ENCODE measurements at places on chromosomes 12 and 14.

DNA sequence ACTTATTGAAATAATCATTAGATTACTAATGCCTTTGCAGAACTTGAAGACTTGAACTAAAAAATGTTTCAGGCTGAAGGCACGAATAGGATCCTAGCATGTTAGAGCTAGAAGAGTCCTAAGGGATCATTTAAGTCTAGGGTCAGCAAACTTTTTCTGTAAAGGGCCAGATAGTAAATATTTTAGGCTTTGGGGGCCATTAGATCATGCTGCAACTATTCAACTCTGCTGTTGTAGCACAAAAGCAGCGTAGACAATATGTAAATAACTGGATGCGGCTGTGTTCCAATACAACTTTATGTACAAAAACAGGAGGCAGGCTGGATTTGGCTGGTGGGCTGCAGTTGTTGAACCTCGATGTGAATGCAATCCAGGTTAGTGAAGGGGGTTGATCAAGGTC lies 221.7 kb downstream of the ATP23 start:
- DNase-seq, result no peak

GRCh38 chr12:91622981-91623380 lies 440.4 kb upstream of the DCN start:
- no peak for DNase-seq

- peak; percentile 63 for DNase-seq
Observed at GRCh38 chr12:128170181-128170580, 96.8 kb upstream of the TMEM132C start.

DNA sequence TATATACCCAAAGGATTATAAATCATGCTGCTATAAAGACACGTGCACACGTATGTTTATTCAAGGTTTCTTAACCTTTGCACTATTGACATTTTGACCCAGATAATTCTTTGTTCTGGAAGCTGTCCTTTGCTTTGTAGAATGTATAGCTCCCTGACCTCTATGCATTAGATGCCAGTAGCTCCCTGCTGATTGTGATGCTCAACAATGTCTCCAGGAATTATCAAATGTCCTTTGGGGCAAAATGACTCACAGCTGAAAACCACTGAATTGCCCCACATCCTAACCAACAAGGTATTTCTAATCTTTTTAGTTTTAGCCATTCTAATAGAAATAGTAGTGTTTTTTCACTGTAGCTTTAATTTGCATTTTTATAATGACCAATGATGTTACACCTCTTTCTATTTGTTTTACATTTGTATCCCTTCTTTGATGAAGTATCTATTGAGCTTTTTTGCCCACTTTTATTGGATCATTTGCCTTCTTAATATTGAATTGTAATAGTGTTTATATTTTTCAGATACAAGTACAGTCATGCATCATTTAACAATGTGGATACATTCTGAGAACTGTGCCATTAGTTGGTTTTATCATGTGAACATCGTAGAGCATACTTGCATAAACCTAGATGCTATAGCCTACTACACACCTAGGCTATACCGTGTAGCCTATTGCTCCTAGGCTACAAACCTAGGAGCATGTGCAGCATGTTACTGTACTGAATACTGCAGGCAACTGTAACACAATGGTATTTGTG lies 10.4 kb upstream of the NOPCHAP1 start:
- DNase-seq, result no peak

- no peak for DNase-seq
Observed at GRCh38 chr14:37601865-37602264, 6.4 kb downstream of the TTC6 start.

DNA sequence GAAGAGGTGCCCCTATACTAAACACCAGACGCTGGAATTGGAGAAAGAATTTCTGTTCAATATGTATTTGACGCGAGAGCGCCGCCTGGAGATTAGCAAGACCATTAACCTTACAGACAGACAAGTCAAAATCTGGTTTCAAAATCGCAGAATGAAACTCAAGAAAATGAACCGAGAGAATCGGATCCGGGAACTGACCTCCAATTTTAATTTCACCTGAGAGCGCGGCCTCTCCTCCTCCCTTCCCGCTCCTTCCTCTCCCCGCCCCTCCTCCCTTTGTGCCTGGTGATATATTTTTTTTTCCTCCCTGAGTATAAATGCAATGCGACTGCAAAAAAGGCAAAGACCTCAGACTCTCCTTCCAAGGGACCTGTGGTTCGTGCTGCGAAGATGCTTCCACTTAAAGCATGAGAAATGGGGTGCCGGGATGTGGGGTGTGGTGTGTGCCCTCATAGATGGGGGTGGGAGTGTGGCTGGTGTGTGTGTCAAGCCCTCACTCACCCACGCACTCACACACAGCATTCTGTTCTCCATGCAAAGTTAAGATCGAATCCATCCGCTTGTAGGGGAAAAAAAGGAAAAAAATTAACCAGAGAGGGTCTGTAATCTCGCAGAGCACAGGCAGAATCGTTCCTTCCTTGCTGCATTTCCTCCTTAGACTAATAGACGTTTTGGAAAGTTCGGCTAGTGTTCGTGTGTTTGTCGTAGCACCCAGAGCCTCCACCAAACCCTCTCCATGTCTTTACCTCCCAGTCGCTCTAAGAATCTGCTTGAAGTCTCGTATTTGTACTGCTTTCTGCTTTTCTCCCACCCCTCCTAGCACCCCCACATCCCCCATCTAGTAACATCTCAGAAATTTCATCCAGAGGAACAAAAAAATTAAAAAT lies 4.5 kb downstream of the HOXC10 start:
- DNase-seq, result no peak

- no peak for DNase-seq
Observed at GRCh38 chr14:38143170-38143569, 64.5 kb upstream of the SSTR1 start.

- DNase-seq, result peak; percentile 85
Observed at GRCh38 chr12:56932867-56933266, 1.3 kb downstream of the SDR9C7 start.

DNA sequence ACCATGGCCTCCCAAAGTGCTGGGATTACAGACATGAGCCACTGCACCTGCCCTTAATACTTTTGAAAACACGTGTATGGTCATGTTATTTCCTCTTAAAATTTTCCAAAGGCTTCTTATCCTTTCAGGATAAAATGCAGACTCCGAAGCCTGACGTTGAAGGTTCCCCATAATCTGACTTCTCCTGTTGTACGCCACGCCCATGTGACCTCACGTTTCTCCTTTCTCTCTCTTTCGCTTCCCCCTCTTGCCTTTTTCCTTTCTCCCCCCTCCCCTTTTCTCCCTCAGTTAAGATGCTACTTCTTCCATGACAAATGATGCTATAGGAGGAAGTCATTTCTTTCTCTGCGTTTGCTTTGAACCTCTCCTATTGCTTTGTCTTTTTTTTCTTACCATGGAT lies 266.0 kb downstream of the FBXL14 start:
- DNase-seq, result no peak

DNA sequence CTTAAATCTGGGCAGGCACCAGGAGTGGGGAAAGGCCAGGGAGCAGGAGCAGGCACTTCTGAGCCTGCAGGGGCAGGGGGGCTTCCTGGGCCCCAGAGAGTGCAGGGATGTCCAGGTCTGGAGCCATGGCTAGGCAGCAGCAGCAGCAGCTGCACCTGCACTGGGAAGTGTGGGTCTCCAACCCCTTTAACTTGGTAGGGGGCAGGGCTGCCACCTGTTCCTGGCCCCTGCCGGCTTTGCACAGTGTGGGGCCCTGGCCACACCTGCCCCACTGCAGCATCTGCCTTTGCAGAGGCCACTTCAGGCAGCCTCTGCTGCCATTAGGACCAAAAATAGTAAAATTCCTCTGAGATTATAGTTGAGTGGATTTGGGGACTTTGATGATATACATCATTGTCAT lies 138.5 kb downstream of the SLC16A7 start:
- no peak for DNase-seq

- DNase-seq, result peak; percentile 73
Observed at GRCh38 chr12:46209914-46210872, 58.6 kb downstream of the SLC38A1 start.

- no peak for DNase-seq
Observed at GRCh38 chr12:121839993-121840761, 18.5 kb downstream of the HPD start.

DNA sequence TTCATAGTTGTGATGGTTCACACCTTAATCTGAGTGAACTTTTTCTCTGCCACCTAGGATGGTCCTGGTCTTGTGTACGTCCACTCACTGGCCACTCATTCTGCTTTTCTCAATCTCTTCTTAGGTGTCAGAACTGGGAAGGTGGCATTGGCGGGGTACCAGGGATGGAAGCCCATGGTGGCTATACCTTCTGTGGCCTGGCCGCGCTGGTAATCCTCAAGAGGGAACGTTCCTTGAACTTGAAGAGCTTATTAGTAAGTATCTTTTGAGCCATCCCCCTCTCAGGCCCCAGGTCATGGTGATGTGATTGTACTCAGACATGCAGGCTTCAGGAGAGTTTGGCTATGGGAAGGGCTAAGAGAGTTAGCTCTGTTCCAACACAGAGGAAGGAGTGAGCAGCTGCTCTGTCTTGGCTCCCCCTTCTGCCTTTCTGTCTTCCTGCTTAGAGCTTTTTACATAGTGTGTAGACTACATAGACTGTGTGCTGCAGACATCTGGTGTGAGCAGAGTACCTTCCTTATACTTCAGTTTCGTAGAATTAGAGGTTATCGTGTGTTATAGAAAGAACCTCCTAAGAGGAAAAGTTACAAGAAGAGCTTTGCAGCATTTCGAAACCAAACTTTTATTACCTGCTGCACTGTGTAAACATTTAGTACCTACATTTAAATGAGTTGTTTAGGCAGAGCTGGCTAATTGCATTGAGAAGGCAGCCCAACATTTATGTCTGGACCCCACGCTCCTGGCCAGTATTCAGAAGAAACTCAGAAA lies 54.2 kb downstream of the FNTB start:
- DNase-seq, result no peak

DNA sequence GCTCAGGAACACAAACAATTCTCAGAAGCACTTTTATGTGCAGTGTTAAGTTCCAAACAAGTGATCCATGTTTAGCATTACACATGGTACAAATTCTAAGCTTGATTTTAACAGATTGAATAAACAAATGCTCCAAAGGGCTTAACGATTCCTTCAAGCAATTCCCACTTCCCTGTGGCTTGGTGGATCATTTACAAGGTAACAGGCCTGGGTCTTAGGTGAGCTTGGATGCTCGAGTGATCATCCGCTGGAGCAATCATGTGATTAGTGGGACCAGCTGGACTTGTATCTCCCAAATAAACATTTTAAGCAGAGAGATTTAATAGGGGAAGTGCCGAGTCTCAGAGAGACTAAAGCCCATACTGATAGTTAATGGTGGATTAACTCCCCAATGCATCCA lies 70.7 kb downstream of the CALM1 start:
- DNase-seq, result no peak

DNA sequence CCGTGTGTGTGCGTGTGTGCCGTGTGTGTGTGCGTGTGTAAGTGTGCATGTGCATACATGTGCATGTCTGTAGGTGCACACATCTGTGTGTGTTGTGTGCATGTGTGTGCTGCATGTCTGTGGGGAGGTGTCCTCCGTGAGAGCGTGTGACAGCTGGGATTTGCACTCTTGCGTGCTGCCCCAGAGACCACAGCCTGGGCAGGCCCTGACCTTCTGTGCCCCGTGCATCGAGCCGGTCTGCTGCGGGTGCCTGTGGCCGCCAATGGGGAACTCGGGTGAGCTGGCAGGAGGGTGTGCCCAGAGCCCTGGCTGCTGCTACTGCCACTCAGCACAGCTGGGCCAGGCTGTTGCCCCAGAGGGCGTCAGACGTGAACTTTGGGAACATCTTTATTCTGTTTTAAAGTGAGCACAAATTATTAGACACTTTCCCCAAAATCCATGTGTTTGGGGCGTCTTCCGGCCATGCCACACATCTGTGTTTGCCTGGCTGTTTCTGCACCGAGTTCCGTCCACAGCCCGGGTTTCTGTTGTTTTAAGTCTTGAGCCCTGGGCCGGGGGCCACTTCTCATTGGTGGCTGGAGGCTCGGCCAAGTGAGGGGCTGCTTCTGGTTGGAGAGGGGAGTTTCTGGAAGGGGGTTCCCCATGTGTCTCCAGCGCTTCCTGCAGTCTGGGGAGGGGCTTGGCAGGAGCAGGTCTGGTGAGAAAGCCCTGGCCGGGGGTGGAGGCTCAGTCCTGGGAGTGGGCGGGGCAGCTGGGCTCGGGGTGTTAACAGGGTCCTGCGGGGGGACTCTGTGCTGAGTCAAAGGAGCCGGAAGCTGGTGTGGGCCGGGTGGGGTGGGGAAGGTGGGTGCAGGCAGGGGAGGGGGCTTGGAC lies 7.6 kb downstream of the CEP170B start:
- no peak for DNase-seq

Data from islet precursor cell (in vitro differentiated cells).